ENCODE measurements at places on chromosomes 7 and 10.

- DNase-seq, result no peak
These were observed 151.4 kb downstream of the OAT start for GRCh38 chr10:124267231-124267885.

- DNase-seq, result no peak
These were observed 10.8 kb upstream of the HSPA12A start for GRCh38 chr10:116752969-116753665.

- DNase-seq, result no peak
These were observed 6.7 kb downstream of the FRAT1 start for GRCh38 chr10:97325754-97326153.

GRCh38 chr10:24916365-24916764 is 36.0 kb downstream of the PRTFDC1 start:
- DNase-seq, result no peak

- DNase-seq, result peak; percentile 98
These were observed 12.4 kb downstream of the PRSS2 start for GRCh38 chr7:142782922-142783900.

DNA sequence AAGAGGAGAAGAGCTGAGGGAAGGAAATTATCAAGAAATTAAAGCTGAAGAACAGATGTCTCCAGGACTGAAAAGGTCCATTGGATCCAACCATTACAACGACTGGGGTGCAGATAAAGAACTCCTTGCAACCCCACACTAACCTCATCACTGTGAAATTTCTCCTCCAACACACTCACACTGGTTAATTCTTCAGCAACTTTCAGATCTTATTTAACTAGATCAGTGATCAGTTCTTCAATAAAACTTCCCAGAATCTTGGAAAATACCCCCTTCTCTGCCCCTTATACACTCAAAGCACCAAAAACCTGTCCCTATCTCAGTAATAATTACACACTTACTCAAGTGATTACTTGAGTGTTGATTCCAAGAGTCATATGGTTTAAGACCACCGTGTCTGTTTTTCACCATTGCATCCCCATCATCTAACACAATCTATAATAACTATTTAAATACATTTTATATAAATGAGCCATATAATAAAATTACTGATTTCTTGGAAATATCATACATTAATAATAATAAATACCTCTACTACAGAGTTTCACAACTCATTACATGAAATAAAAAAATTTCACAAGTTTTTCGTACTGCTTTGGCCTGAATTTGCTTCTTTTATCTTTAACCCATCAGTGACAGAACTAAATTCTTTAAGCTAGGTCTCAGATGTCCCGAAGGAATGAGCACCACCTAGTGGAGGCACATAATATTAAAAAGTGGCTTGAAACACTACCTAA is 123.7 kb downstream of the MPP7 start:
- DNase-seq, result peak; percentile 73

- no peak for DNase-seq
These were observed 18.4 kb upstream of the MET start for GRCh38 chr7:116653646-116654045.

DNA sequence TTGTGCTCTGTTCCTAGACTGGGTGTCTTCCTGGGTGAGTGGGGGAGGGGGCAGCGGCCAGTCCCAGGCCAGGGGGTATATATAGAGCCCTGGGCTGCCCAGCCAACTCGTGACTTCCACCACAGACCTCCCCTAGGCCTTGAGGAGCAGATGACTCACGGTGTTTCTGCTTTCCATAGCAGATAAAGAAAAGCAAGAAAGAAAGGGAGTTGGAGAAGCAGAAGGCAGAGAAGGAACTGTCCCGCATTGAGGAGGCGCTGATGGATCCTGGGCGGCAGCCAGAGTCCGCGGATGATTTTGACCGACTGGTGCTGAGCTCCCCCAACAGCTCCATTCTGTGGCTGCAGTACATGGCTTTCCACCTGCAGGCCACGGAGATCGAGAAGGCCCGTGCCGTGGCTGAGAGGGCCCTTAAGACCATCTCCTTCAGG is 10.1 kb downstream of the CALHM2 start:
- DNase-seq, result no peak

DNA sequence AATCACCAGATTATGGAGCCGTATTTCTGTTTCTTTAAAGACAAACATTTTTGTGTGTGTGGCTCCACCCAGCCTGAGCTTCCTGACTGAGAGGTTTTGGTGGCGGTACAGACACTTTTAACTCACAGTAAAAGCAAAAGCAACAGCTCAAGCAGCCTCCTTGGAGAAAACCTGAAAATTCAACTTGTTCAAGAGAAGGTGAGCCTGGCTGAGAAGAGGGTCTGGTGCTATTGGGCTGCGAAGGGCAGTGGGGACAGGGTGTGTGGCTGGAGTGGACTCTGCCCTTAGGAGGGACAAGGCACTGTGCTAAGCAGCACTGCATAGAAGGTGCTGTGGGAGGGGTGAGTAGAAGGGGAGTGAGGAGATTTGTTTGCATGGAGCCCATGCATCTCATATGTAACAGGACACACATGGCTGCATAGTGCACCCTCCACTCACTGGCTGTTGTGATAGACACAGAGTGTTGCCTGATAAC is at the start of gene GIMAP7:
Gene GIMAP7 (plus strand): TSS at position 125 of the 475 bp plus-strand sequence. CDS start 5,103 bp downstream, outside the sequence.
- DNase-seq, result no peak

DNA sequence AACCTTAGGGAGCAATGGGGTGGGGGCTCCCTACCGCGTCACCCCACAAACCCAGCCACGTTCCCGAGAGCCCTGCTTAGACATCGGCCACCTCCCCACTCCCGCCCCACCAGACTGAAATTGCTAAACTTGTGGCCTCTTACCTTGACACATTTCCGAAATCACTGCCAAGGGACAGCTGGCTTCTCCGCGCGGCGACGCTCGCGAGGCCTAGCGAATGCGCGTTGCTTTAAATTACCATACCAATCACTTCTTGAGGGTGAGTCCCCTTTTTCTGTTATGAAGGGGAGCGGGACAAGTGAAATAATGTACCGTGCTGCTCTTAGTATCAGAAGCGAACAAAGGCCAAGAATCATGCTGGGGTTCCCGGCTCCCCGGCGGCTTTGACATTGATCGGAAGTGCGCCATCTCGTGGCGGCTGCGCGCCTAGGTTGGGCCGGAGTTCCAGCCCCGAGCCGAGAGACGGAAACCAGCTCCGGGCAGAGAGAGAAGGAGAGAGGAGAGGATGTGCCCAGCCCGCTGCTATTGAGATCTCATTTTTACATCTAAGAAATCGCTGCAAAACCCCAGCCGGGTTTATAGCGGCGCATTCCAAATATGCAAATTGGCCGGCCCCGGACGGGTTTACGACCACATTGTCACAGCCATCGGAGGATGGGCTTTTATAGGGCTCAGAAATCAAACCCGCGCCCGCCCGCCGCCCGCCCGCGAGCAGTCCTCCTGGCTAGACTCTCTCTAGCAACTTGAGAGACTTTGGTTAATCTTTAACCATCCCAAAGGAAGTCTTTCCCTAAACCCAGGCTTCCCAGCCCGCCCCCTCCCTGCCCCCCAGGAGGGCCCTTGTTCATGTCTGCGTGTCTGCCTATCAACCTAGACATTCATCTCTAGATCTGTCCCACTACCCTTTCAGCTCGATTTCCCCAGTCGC is 5.3 kb downstream of the HOXA11 start:
- DNase-seq, result no peak

DNA sequence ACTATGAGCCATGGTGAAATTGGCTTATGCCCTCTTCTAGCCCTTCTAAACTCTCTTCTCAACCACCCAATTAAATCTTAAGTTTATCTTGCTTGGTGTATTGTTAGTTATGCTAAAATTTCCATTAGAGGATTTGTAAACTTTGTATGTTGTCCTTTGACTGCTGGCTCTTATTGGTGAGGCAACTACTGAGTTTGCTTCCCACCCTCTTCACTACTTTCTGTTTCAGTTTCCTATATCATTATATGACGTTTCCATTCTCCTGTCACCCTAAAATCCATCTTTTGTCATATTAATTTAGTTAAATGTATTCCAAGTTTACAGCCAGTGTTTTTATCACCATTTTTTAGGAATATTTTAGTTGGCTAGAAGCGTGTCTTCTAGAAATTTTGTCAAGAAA is 80.9 kb upstream of the VWC2 start:
- peak; percentile 25 for DNase-seq

GRCh38 chr7:154503962-154504550 is 451.9 kb downstream of the DPP6 start:
- peak; percentile 74 for DNase-seq

GRCh38 chr10:130045801-130046321 is 64.8 kb downstream of the C10orf143 start:
- no peak for DNase-seq

GRCh38 chr7:745431-746154 is 18.5 kb upstream of the PRKAR1B start:
- no peak for DNase-seq

DNA sequence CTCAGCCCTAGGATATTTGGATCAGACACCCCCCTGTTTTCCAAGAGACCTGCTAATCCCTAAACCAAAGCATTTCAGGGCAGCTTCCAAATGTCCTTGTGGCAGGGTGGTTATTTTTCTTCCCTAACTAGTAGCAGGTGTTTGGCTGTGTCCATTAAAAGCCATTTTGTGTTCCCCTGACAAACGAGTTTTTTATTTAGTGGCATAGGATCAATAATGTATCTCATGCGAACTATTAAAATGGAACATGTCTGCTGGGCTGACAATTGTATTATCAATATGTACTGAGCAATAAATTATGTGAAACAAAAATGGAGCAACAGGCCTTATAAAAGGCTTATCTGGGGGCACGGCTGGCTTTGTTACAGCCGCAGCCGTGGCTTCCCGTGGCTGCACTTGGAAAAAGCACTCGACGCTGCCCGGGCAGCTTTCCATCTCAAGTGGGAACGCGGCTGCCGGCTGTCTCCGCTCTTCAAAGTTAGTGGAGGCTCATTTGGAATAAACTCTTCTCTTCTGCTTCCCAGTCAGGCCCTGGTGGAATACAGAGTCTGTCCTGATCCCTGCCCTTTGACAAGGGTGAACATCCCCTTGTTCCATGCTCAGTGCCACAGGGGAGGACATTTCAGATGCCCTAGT is 554.3 kb downstream of the TYW1 start:
- DNase-seq, result no peak

DNA sequence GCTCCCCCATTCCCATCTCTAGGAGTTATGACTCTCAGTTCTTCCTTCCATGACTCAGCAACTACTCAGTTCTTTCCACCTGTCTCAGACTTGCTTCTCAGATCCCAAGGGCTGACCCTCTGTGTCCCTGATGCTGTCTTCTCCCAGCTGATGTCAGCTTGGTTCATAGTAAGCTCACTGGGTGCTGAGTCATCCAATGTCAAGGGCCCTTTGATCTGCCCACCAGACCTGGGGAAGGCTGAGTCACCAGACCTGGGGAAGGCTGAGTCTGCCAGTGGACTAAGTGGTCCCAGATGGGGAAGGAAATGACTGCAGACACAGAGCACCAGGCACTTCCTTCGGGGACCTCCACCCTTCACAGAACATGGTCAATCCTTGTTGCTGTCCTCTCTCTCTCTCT is 76.1 kb upstream of the ZEB1 start:
- no peak for DNase-seq

- peak; percentile 81 for DNase-seq
These were observed 41.6 kb upstream of the LYZL2 start for GRCh38 chr10:30671026-30671616.

DNA sequence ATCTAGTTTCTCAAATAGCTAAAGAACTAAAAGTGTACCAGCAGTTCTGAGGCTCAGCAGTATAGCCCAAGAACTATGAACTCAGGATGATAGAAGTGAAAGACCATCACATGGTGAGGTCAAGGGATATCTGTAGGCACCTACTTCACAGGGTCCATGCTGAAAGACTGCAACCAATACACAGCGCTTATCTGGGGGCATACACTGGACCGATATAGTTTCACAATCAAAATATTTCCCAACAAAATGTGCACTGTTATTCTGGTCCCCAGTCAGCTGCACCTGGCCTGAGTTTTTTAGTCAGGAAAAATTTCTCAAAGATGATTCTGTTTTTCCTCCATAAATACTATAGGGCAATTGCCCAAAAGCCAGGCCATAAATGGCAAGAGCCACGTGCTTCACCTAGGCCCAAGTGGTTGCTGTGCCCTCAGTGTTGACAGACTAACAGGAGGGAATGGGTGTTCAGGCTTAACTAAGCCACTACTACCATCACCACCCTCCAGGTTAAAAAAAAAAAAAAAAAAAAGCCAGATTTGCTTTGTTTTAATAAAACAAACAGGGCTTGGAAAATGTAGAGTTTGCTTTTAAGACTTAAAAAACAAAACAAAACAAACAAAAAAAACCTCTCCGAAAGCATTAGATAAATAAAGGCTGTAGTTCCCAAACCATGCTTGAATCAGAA is 58.5 kb downstream of the OGDH start:
- DNase-seq, result no peak

DNA sequence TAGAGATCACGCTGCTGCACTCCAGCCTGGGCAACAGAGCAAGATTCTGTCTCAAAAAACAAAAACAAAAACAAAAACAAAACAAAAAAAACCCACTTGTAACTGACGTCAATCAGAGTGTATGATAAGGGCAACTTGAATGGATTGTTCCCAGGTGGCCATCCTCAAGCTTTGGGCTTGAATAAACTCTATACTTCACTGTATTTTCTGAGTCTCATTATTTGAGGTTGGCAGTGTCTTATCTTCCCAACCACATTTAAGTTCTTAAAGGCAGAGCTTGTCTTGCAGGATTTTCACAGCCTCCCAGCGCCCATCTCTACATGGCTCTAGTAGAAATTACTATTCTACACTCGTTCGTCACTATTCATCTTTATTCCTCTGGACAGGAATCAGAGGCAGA is 5.1 kb upstream of the OAT start:
- no peak for DNase-seq

DNA sequence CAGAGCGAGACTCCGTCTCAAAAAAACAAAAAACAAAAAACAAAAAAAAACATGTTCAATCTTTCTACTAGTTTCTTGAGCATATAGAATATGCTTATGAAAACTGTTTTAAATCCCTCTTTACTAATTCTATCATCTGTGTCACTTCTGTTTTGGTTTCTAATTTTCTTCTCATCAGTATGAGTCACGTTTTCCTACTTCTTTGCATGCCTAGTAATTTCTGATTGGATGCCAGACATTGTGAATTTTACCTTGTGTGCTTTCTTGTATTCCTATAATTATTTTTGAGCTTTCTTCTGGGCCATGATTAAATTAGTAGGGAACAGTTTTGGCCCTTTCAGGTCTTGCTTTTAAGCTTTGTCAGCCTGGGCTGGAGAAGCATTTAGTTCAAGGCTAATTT is 9.9 kb downstream of the MICU1 start:
- no peak for DNase-seq

DNA sequence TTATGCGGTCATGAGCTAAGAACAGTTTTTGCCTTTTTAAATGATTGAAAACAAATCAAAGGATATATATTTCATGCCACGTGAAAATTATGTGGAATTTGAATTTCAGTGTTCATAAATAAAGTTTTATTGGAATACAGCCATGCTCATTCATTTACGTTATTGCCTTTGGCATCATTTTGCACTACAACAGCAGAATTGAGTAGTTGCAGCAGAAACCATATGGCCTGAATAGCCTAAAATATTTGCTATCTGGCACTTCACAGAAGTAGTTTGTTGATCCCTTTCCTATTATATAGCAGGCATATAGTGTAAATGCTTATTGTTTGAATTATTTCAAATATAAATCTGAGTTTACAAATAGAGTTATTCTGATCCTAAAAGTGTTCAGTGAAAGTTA is 59.7 kb downstream of the AUTS2 start:
- peak; percentile 7 for DNase-seq

Measured in NAMALWA (cell line).